ENCODE measurements at places on chromosomes 1 and 21.

DNA sequence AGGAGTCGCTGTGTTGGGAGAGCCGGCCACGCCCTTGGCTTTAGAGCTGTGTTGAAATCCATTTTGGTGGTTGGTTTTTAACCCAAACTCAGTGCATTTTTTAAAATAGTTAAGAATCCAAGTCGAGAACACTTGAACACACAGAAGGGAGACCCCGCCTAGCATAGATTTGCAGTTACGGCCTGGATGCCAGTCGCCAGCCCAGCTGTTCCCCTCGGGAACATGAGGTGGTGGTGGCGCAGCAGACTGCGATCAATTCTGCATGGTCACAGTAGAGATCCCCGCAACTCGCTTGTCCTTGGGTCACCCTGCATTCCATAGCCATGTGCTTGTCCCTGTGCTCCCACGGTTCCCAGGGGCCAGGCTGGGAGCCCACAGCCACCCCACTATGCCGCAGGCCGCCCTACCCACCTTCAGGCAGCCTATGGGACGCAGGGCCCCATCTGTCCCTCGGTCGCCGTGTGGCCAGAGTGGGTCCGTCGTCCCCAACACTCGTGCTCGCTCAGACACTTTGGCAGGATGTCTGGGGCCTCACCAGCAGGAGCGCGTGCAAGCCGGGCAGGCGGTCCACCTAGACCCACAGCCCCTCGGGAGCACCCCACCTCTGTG is 4.7 kb downstream of the C1orf35 start:
- DNase-seq = no peak

DNA sequence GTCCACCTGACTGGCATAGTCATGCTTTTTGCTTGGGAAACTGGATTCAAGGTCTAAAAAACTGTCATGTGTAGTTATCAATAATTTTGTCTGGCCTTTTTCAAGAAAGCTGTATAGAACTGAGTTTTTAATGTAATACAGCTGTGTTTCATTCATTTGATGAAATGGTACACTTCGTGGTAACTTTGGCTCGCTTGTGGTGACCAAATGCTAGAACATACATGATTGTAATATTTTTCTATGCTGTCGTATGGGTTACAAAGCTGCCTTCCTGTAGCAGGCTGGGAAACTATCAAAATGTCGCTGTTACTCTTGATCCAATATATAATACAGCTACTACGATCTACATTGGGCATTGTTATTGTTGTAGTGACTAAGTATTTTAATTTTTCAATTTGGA is 2.1 kb downstream of the LRRC42 start:
- DNase-seq = no peak

DNA sequence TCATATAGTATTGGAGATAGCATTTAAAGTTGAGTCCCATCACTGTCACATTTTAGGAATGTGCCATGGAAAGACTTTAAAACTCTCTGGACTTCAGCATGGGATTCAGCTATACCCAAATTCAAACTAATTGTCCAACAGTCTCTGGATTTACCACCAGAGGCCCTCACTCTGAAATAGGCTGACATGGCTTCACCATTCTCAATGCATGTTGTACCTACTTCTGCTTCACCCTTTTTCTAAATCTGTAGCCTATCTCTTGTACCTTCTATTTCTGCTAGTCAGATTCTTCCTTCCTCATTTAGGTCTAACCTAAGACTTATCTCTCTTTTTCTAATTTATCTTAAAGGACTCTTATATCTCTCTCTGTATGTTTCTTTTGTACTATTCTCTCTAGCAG is 512.7 kb upstream of the ZRANB2 start:
- no peak for DNase-seq

- no peak for DNase-seq
Measured at GRCh38 chr1:5570931-5571330, 421.3 kb downstream of the NPHP4 start.

- no peak for DNase-seq
Measured at GRCh38 chr1:205500240-205501233, 3.9 kb upstream of the CDK18 start.

DNA sequence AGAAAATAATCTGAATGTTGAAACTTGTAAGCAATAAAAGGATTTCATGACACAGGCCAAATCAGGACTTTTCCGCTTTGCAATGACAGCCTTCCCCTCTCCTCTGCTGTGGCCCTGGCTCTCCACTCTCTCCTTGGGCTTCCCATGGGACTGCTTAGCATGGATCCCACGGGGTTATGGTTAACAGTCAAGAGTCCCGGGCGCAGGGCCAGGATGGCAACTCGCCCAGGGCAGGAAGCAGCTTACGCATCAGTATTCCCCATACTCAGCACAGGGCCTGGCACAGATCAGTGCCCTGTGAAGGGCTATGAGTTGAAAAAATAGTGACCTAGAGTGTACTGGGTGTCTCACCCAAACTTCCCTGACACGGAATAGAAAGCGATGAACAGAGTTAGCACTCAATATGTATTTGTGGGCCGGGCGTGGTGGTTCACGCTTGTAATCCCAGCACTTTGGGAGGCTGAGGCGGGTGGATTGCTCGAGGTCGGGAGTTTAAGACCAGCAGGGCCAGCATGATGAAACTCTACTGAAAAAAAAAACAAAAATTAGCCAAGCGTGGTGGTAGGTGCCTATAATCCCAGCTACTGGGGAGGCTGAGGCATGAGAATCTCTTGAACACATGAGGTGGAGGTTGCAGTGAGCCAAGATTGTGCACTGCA is 29.1 kb upstream of the GRHL3 start:
- no peak for DNase-seq

DNA sequence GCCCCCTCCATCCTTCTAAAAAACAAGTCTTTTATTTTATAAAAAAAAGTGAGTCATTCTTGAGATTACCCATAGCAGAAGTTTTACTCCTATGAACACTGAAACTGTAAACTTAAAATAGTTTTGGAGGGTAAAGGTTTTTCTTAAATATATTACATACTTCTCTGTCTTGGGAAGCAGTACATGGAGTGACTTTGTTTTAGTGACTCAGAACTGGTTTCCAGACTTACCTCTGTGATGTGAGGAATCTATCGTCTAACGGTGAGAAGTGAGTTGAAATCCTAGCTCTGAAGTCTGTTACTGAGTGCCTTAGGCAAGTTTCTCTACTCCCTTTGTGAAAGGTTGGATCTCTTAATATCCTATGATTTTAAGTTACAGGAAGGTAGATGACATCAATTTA is 176.3 kb upstream of the POU3F1 start:
- no peak for DNase-seq

DNA sequence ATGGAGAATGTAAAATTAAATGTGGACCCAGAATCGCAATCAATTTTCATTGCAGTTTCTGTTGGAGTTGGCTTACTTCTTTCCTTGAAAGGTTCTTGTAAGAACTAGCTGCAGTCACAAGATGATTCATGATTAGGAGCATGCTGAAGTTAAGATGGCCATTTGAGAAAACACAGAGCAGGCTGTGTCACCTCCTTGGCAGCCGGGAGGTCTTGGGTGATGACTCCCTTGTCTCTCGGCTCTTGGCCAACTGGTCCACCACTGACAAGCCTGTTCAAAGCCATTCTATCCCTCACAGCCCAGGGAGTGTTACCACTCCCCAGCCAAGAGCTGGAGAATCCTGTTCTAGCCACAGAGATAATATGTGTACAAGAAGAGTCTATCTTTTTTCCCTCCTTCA is 40.6 kb downstream of the OPTC start:
- DNase-seq = no peak

DNA sequence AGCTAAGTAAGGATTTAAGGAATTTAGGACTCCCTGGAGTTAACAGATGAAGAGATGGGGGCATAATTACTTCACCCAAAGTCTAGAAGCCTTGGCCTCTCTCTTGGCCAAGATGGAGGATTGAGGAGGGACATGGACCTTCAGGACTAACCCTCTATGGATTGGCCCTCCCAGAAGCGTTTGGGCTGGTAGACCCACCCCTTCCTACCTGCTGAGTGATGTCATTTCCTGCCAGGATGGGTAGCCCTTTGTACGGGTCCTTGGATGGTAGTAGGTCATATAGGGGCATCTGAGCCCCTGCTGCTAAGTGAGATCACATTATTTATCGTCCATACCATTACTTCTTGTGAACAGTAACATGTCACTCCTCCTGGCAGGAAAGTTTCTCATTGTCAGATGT is 17.7 kb downstream of the LURAP1 start:
- DNase-seq = no peak

GRCh38 chr1:83512373-83513193 is 486.3 kb downstream of the TTLL7 start:
- no peak for DNase-seq

DNA sequence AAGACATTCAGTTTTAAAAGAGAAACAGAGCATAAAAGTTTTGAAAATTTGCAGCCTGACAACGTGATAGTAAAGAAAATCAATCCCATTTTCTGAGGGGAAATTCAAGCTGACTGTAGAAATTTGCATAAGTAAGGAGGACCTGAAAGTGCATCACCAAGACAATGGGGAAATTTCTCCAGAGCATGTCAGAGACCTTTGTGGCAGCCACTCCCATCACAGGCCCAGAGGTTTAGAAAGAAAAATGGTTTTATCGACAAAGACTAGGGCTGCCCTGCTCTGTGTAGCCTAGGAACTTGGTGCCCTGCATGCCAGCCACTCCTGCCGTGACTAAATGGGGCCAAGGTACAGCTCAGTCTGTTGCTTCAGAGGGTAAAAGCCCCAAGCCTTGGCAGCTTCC is 1640.2 kb upstream of the PRMT6 start:
- DNase-seq = no peak

Data from NCI-H1048 (cell line).